ENCODE measurements at places on chromosomes 16 and 17. TPM values are rescaled to one million over a fixed set of nuclear protein-coding genes. Genes with fewer than 3 reads are reported as not detected.

DHRS11 gene
- 14.8 TPM for total RNA-seq

NPIPB12 gene
- total RNA-seq: 36.6 TPM

KRT40 gene
- not detected for total RNA-seq

SMIM22 gene
- not detected for total RNA-seq

NPIPA2 gene
- 1.4 TPM for total RNA-seq

SDK2 gene
- total RNA-seq: not detected

SHPK gene
- total RNA-seq: 17.7 TPM

All from PC-3 (cell line).